Endothelial cell (in vitro differentiated cells): ENCODE measurements at places on chromosomes 5 and 9. TPM values are rescaled to one million over a fixed set of nuclear protein-coding genes. Genes with fewer than 3 reads are reported as not detected.

FAXDC2 gene
- total RNA-seq, result 9.3 TPM

TMEM215 gene
- 0.18 TPM for total RNA-seq

RNF183 gene
- total RNA-seq, result not detected

SHC3 gene
- total RNA-seq, result 6.5 TPM

PTPA gene
- 120 TPM for total RNA-seq

LCN1 gene
- total RNA-seq, result not detected

DOK3 gene
- 51.4 TPM for total RNA-seq

CCNI2 gene
- not detected for total RNA-seq

GRCh38 chr5:125719681-125720347 is 703.4 kb upstream of the GRAMD2B start:
- no peaks in the 10 kb centered on the region for H3K4me1 ChIP-seq
- no peaks in the 10 kb centered on the region for H3K36me3 ChIP-seq
- H3K27ac ChIP-seq, result no peak overlapping the region
- no peaks in the 10 kb centered on the region for H3K27me3 ChIP-seq
- H3K4me3 ChIP-seq, result no peak overlapping the region

GRCh38 chr9:2424619-2425033 is 197.0 kb upstream of the VLDLR start:
- H3K4me1 ChIP-seq, result no peaks in the 10 kb centered on the region
- H3K36me3 ChIP-seq, result no peaks in the 10 kb centered on the region
- H3K27me3 ChIP-seq, result peaks cover 6% of the 10 kb centered on the region
- H3K27ac ChIP-seq, result no peak overlapping the region
- H3K4me3 ChIP-seq, result no peak overlapping the region

GRCh38 chr5:31232273-31232888 is 38.9 kb downstream of the CDH6 start:
- no peaks in the 10 kb centered on the region for H3K4me1 ChIP-seq
- no peak overlapping the region for H3K4me3 ChIP-seq
- peak; percentile 54 for DNase-seq
- no peaks in the 10 kb centered on the region for H3K36me3 ChIP-seq
- H3K27ac ChIP-seq, result no peak overlapping the region

DNA sequence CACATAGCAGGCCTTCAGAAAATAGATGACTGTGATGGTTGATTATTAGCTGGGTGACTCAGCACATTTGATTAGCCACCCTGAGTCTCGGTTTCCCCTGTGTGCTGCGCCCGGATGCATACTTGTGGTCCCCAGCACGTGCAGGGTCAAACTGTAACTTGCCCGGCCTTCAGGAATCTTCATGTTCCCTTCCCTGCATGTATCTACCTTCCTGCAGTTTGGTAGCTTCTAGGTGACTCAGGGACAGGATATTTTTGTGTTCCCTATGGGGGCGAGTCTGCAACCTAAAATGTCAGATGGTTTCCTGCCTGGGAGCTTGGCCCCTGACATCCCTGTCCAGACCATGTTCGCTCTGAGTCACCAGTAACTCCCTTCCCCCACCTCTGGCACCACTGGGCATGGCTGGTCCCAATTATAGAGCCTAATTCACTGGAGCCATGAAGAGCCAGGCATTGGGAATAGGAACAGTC is 13.2 kb downstream of the PTGS1 start:
- DNase-seq, result no peak
- H3K4me1 ChIP-seq, result peaks cover 8% of the 10 kb centered on the region
- H3K27ac ChIP-seq, result no peak overlapping the region
- H3K27me3 ChIP-seq, result peaks cover 6% of the 10 kb centered on the region
- H3K36me3 ChIP-seq, result peaks cover 13% of the 10 kb centered on the region
- H3K4me3 ChIP-seq, result no peak overlapping the region

DNA sequence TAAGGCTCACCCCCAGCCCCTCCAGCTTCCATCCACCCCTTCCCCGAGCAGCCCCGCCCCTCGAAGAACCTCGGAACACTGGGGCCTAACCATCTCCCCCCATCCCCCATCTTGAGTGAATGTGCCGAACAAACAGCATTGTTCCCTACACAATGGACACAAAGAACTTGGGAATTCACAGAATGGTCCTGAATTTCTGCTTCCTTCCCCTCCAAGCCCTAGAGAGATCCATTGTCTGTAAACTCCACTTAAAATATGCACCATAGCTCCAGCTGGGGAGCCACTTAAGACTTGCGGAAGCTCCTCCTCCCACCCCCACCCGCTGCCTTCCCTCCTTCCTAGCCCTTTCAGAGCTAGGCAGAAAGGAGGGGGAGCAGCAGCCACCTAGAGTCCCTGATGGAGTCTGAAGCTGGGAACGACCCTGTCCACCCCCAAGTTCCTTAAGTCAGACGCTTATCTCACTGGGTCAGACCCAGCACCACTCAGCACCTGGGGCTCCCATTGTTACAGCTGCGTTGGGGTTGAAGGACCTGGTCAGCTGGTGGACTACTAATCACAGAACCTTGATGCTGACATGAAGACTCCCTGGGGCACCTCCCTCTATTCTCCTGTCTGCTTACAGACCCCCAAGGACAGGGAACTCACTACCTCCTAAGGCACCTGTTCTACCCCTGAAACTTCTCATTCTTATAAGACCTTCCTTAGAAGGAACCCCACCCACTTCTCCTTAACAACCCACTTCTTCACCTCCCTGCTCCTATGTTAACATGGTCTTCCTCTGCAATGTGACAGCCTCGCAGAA is 61.4 kb downstream of the PCDH1 start:
- peaks cover 9% of the 10 kb centered on the region for H3K27me3 ChIP-seq
- no peaks in the 10 kb centered on the region for H3K36me3 ChIP-seq
- H3K4me3 ChIP-seq, result no peak overlapping the region
- H3K27ac ChIP-seq, result peak overlapping the region; percentile 93
- DNase-seq, result peak; percentile 60

GRCh38 chr5:160233215-160233614 is 3.9 kb downstream of the FABP6 start:
- no peak overlapping the region for H3K27ac ChIP-seq
- H3K36me3 ChIP-seq, result no peaks in the 10 kb centered on the region
- DNase-seq, result no peak
- H3K4me3 ChIP-seq, result no peak overlapping the region
- H3K27me3 ChIP-seq, result peaks cover 10% of the 10 kb centered on the region

DNA sequence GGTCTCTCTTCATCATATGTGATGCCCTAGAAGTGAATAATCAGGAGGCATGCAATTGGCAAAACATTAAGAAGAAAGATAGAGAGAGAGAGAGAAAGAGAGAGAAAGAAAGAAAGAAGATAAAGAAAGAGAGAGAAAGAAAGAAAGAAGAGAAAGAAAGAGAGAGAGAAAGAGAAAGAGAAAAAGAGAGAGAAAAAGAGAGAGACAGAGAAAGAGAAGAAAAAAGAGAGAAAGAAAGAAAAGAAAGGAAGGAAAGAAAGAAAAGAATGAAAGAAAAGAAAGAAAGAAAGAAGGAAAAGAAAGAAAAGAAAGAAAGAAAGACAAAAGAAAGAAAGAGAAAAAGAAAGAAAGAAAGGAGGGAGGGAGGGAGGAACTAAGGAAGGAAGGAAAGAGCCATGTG is 318.9 kb downstream of the ICE1 start:
- peaks cover 3% of the 10 kb centered on the region for H3K27me3 ChIP-seq
- H3K4me3 ChIP-seq, result no peak overlapping the region
- H3K4me1 ChIP-seq, result no peaks in the 10 kb centered on the region
- no peaks in the 10 kb centered on the region for H3K36me3 ChIP-seq
- no peak for DNase-seq

DNA sequence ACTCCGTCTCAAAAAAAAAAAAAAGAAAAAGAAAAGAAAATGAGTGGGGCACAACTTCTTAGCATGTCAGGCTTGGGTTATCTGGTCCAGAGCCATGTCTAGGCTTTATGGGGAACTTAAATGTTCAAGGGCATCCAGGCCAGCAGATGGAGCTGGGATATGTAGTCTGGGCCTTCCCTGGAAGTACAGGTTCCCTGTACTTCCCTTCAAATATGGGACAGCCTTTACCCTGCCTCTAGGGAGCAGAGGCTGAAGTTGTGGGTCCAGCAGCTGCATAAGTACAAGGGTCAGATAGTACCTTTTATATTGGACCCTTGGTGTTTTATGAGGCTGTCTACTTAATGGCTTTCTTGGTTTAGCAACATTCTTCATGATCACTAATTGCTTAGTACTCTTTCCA is 42.1 kb downstream of the FAF2 start:
- no peak overlapping the region for H3K4me3 ChIP-seq
- no peaks in the 10 kb centered on the region for H3K4me1 ChIP-seq
- H3K27ac ChIP-seq, result no peak overlapping the region
- H3K36me3 ChIP-seq, result peaks cover 17% of the 10 kb centered on the region

DNA sequence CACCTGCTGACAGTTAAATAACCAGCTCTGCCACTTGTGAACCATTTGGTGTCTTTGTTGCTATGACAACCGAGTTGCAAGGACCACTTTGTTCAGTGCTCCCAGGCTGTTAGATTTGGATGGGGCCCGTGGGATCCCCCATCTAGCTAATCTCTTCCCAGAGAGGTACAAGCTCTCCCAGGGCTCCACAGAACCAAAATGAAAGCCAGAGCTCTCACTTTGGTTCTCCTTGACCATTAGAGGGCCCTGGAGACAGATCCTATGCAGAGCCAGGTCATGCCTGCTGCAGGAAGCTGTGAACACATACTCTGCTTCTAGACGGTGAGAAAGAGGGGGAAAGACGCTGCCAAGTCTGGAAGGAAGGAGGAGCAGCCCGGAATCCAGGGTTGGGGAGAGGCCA is 224.6 kb downstream of the GABBR2 start:
- no peaks in the 10 kb centered on the region for H3K4me1 ChIP-seq
- H3K27ac ChIP-seq, result no peak overlapping the region
- H3K36me3 ChIP-seq, result no peaks in the 10 kb centered on the region

GRCh38 chr9:75061169-75061568 is 26.8 kb downstream of the NMRK1 start:
- no peak for DNase-seq
- H3K4me1 ChIP-seq, result no peaks in the 10 kb centered on the region
- peaks cover 13% of the 10 kb centered on the region for H3K36me3 ChIP-seq
- no peak overlapping the region for H3K27ac ChIP-seq

DNA sequence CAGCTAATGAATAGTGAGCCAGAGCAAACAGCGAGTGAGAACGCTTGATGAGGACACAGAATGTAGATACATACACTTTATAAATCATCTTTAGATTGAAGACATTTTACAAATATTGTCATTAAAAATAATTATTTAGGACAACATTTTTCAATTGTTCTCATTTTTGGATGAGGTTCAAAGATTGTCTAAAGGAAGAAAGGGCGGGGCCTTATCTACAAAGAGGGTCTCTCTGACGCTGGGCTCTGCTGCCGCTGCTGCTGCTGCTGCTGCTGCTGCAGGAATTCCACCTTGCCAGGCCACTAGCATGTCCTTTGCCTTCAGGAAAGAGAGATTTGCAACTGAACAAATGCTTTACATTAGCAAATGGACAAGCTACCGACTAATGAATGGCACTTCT is 220.7 kb upstream of the TMEM161B start:
- no peaks in the 10 kb centered on the region for H3K27me3 ChIP-seq
- no peak for DNase-seq
- H3K27ac ChIP-seq, result no peak overlapping the region
- no peaks in the 10 kb centered on the region for H3K36me3 ChIP-seq
- H3K4me3 ChIP-seq, result no peak overlapping the region
- peaks cover 8% of the 10 kb centered on the region for H3K4me1 ChIP-seq

DNA sequence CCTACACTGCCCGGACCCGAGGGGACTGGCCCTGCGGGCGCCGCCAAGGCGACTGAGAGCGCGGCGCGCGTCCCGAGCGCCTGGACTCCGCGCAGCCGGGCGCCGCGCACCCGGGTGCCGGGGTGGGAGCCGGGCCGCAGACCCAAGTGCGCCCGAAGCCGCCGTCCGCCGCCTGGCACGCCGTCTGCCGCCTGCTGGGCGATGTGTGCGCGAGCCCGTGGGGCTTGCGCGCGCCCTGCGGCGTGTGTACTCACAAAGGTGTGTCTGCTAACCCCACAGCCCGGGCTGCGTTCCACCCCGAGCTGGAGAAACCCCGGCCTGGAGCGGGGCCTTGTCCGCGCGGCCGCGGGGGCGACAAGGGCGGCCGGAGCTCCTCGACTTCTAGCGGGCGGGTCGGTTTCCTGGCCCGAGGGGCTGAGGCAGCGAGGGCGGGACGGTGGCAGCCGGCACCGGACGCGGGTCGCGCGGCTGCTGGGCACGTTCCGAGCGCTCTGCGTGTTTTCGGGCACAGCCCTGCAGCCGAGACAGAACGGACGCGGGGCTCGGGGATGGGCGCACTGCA is 1.1 kb upstream of the ZSWIM6 start:
- H3K27me3 ChIP-seq, result peaks cover 31% of the 10 kb centered on the region
- peak; percentile 78 for DNase-seq
- no peak overlapping the region for H3K27ac ChIP-seq
- H3K4me1 ChIP-seq, result peaks cover 50% of the 10 kb centered on the region
- peak overlapping the region; percentile 98 for H3K4me3 ChIP-seq
